ENCODE measurements at places on chromosomes 6 and 20. TPM values are rescaled to one million over a fixed set of nuclear protein-coding genes. Genes with fewer than 3 reads are reported as not detected.

Gene FIG4
- total RNA-seq: 31.3 TPM

Gene KCNQ5
- 1.3 TPM for total RNA-seq

Gene RAB32
- 36.8 TPM for total RNA-seq

- no peak overlapping the region for H3K4me3 ChIP-seq
- no peaks in the 10 kb centered on the region for H3K27me3 ChIP-seq
- no peaks in the 10 kb centered on the region for H3K36me3 ChIP-seq
- DNase-seq: no peak
- peaks cover 9% of the 10 kb centered on the region for H3K4me1 ChIP-seq
These were observed 10.4 kb upstream of the BPI start for GRCh38 chr20:38293491-38294065.

GRCh38 chr20:53814060-53814459 is 220.4 kb upstream of the ZNF217 start:
- H3K27me3 ChIP-seq: no peaks in the 10 kb centered on the region
- no peaks in the 10 kb centered on the region for H3K4me1 ChIP-seq
- no peaks in the 10 kb centered on the region for H3K36me3 ChIP-seq

DNA sequence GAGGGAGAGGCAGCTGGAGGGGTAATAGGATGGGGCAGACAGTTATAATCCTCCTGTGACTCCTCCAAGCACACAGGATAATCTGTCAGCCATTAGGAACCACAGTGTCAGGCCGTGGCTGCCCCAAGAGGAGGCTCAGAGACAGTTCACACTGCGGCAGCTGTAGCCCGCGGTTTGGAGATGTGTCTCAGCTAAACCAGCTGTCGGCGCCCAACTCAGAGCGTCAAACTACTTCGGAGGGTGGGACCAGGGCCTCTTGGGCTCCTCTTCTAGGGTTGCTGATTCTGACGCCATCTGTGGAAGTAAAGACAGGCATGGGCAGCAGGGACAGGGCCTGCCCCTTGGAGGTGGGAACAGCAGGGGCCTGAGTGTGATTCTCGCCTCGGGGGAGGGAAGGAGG is 309.8 kb downstream of the CDC5L start:
- H3K4me3 ChIP-seq: no peak overlapping the region
- no peaks in the 10 kb centered on the region for H3K27me3 ChIP-seq
- no peaks in the 10 kb centered on the region for H3K4me1 ChIP-seq
- no peaks in the 10 kb centered on the region for H3K36me3 ChIP-seq

DNA sequence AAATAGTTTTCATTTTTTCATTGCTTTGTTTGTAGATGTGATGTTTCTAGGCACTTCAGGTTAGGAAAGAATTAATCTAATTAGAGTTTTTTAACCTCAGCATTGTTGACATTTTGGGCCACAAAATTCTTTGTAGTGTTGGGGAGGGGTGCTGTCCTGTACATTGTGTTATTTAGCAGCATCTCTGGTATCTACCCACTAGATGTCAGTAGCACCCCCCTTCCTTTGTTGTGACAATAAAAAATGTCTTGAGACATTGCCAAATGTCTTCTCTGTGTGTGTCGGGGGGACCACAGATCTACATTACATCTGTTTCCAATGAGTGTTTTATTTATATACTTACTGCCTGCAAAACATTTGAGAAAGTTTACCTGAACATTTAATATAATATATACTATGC is 45.6 kb downstream of the EYA4 start:
- H3K4me1 ChIP-seq: no peaks in the 10 kb centered on the region
- no peaks in the 10 kb centered on the region for H3K36me3 ChIP-seq
- H3K27ac ChIP-seq: no peak overlapping the region

GRCh38 chr20:59010995-59011873 is 4.2 kb upstream of the CTSZ start:
- H3K36me3 ChIP-seq: no peaks in the 10 kb centered on the region
- peak overlapping the region; percentile 53 for H3K27ac ChIP-seq
- DNase-seq: no peak
- H3K4me3 ChIP-seq: no peak overlapping the region

- no peak overlapping the region for H3K4me3 ChIP-seq
- no peak overlapping the region for H3K27ac ChIP-seq
- no peaks in the 10 kb centered on the region for H3K4me1 ChIP-seq
- H3K36me3 ChIP-seq: peaks cover 39% of the 10 kb centered on the region
- no peaks in the 10 kb centered on the region for H3K27me3 ChIP-seq
These were observed 154.1 kb downstream of the TMEM242 start for GRCh38 chr6:157169226-157169625.

GRCh38 chr20:6295867-6296256 is 173.0 kb upstream of the FERMT1 start:
- no peak overlapping the region for H3K4me3 ChIP-seq
- H3K27ac ChIP-seq: no peak overlapping the region
- H3K36me3 ChIP-seq: no peaks in the 10 kb centered on the region
- no peaks in the 10 kb centered on the region for H3K4me1 ChIP-seq
- no peak for DNase-seq

DNA sequence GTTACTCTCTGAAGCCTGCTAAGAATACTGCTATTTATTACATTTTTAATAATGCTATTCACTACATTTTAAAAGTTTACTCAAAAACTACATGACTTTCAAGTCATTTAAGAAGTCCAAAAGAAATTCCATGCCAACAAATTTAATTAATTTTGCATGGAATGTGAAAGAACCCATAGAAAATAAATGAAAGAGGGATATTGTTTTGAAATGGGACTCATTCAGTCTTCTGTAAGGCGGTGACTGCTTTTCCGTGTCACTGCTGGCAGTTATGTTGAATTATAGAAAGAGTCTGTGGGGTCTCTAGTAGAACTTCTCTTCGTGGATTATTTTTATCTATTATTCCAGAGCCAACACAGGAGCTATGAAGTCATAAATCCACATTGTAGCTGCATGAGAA is 211.2 kb downstream of the LAMA2 start:
- H3K4me3 ChIP-seq: no peak overlapping the region
- no peaks in the 10 kb centered on the region for H3K27me3 ChIP-seq
- DNase-seq: no peak
- H3K27ac ChIP-seq: no peak overlapping the region

DNA sequence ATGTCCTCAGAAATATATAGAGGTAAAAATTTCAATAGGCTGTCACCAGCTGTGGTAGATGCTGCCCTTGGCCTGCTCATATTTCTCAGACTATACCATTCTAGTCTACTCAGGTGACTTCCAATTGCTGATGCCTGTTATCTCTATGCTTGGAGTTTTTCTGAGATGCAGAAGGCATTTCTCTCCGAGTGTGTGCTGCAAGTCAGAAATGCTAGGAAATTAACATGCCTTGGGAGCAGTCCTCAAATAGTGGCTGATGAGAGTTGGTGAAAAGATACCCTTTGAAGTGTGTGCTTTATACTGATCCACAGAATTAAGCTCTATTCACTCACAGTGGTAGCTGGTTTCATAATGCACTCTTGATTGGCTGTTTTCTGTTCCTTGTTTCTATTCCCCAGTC is 43.2 kb upstream of the PKIB start:
- no peak overlapping the region for H3K4me3 ChIP-seq
- no peaks in the 10 kb centered on the region for H3K4me1 ChIP-seq
- no peak overlapping the region for H3K27ac ChIP-seq
- DNase-seq: no peak
- H3K27me3 ChIP-seq: no peaks in the 10 kb centered on the region

DNA sequence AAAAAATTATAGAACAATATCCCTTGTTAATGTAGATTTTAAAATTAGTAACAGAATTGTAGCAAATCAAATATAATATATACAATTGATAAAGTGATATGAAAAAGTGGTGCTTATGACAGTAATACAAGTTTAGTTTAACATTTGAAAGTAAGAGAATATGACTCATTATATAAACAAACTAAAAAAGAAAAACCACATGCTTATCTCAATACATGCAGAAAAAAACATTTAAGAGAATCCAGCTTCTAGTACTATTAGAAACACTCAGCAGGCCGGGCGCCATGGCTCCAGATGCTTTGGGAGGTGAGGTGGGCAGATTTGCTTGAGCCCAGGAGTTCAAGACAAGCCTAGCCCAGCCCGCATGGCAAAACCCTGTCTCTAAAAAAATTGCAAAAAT is 60.7 kb upstream of the LAMA2 start:
- no peaks in the 10 kb centered on the region for H3K27me3 ChIP-seq
- no peaks in the 10 kb centered on the region for H3K36me3 ChIP-seq
- no peaks in the 10 kb centered on the region for H3K4me1 ChIP-seq
- DNase-seq: no peak
- no peak overlapping the region for H3K27ac ChIP-seq

DNA sequence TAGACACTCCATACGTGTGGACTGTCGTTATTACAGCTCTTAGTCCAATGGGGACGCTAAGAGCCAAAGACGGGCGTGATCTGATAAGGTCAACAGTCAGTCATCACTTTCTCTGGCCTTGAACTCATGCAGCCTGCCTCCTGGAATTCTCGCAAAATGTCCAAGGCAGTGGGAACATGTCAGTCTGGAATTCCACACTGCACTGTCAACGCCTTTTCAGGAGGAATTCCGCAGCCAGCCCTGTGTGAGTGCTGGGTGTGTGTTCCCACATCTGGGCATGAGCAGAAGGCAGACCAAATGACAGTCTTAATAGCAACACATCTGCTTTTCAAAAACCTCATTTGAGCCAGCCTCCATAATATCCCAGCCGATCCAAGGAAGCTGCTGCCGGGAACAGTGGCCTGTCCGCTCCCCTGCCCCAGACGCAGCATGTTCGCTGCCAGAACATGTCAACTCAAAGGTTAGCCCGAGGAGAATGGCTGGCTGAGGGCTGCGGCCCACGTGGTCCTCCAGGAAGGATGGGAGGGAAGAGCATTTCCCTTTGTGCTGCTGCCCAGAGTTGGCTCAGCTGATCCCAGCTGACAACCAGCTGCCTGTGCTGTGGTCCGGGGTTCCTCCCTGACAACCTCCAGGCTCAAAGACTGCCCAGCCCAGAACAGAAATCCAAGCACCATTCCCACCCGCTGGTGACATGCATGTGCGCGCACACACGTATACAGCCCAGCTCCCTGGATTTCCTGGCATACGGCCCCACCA is 103.1 kb downstream of the SULF2 start:
- peak overlapping the region; percentile 63 for H3K27ac ChIP-seq
- H3K4me1 ChIP-seq: peaks cover 7% of the 10 kb centered on the region
- H3K36me3 ChIP-seq: no peaks in the 10 kb centered on the region
- H3K4me3 ChIP-seq: no peak overlapping the region

DNA sequence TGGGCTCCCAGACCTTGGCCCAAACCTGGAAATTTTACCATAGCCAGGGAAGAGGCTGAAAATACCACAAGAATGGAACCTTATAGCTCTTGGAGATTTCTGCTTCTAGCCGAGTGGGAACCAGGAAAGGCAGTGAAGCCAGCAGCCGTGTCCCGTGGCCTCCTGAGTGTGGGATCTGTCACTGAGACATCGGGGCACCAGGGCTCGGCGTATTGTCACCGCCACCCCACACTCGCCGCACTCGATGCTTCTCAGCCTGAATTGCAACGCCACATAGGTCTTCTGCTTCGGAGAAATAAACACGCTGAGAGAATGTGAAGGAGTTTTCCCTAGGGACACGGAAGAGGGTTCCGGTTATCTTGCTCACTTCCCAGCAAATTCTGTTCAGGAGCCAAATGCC is 61.5 kb downstream of the DLL1 start:
- H3K27me3 ChIP-seq: no peaks in the 10 kb centered on the region
- DNase-seq: no peak
- H3K36me3 ChIP-seq: no peaks in the 10 kb centered on the region
- no peaks in the 10 kb centered on the region for H3K4me1 ChIP-seq
- no peak overlapping the region for H3K4me3 ChIP-seq
